Spinal cord (tissue), 10 donors: ENCODE measurements at places on chromosomes 6 and 20.

DNA sequence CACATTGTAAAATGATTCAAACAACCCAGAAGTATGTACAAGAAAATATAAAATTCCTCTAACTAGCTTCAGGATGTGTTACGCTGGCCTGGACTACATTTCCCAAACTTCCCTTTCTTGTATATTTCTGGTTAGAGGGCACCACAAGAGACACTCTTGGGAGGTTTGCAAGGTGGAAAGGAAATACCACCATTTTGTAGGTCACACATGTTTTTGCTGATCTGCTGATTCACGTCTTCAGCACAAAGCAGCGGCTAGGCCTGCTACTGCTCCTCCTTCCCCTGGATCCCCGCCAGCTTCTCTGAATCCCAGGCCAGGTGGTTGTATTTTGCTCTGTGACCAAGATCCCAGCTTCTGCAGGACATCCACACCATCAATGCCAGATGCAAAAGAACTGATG lies 104.2 kb downstream of the AGPAT4 start:
- DNase-seq: no peak

DNA sequence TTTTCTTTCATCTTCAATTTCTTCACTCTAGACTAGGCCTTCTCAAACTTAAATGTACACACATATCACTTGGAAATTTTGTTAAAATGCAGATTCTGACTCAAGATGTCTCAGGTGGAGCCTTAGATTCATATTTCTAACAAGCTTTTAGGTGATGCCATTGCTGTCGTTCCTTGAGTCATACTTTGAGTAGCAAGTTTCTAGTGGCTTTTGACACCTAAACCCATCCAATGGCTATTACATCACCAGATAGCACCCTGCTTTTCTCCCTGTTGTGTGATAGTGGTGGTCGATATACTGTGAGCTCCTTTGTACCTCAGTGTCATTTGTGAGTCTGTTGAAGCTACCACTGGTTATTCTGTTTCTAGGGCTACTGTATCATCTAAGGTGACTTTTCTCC lies 34.8 kb upstream of the BAG2 start:
- DNase-seq: no peak

DNA sequence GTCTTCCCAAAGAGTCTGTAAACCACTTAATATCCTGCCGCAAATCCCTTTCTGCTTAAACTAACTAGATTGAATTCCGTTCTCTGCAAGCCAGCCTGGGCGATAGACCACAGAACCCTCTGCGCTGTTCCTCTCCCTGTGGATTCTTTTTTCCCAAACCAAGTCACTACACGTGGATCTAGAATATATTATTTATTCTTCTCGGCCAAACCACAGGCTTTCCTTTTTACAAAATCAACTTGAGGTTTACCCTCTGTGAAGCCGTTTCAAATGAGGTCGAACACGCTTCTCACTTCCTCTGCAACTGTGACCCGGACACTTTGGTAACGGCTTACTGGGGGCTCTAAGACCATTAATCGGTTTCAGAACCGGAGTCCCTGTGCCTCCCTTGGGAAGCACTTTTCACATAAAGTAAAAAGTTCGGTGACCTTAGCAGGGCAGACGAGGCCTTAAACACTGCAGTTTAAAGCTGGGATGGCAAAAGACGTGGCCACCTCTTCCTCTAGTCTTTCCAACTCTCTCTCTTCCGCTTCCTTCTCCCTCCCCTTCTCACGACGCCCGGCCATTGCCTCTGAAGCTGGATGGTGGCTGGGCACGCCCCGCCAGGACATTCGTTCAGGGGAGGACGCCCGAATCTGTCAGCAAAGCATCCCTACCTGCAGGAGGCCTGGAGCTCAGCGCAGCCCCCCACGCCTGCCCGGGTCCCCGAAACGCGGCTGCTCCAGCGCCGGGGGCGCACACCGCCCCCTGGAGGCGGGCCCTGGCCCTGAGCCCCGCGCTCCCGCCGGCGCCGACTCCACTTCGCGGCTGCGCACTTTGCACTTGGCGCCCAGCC lies 55.0 kb upstream of the FOXC1 start:
- DNase-seq: no peak

- peak; percentile 57 for DNase-seq
Measured at GRCh38 chr6:136103763-136104311, 146.3 kb downstream of the MTFR2 start.

DNA sequence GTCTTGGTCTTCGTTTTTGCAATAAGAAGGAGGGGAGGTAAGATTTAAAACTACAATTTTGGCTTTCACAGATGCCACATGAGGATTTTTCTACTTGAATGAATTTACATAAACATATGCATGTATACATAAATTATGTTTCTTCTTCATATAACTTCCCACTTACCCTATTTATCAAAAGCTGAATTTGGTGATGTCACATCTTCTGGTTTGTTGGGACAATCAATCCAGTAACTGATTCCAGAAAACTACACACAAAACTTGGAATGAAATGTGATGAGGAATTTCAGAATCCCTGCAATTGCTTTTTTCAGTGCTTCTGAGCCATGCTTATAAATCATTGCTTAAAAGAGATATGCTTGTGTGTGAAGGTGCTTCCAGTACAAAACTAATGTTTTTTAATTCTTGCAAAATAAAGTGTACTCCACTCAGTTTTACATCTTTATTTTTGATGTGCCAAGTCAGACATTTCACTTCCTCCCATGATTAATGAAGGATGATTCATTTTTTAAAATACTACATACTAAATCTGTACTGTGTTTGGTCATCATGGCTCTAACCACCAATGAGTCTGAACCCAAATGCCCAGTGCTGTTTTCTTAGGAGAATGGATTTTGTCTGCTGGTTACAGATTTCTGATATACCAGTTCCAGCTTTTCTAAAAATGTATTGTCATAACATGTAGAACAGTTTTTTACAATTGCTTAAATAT lies 32.1 kb upstream of the RIN2 start:
- no peak for DNase-seq

GRCh38 chr20:43711098-43711654 lies 15.6 kb downstream of the GTSF1L start:
- no peak for DNase-seq

DNA sequence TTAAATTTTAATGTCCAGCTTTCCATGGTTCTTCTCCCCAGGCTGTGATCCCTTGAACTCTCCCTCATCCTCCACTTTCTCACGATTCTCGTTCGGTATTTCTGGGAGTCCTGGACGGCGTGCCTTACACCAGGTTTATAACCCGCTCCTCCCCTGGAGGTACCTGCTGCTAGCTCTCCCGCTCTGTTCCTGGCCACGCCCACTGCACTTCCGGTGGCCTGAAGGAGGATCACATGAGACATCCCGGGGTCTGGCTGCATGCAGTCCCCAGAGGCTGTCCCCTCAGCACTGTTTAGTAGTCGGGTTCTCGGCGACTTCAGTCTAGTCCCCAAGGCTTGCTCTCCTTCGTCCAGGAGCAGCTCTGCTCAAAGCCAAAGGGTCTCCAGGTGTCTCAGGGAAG lies 28.4 kb upstream of the GCLC start:
- no peak for DNase-seq
